ENCODE measurements at places on chromosomes 4 and X. TPM values are rescaled to one million over a fixed set of nuclear protein-coding genes. Genes with fewer than 3 reads are reported as not detected.

GPR34 gene
- 1.8 TPM for total RNA-seq

ADH1C gene
- 0.36 TPM for total RNA-seq

SASH3 gene
- total RNA-seq, result 3.3 TPM

FANCB gene
- 1.0 TPM for total RNA-seq

- no peak overlapping the region for H3K27ac ChIP-seq
- no peak overlapping the region for H3K4me3 ChIP-seq
- DNase-seq, result no peak
- H3K4me1 ChIP-seq, result no peaks in the 10 kb centered on the region
These were observed 203.6 kb downstream of the ARHGEF9 start for GRCh38 chrX:63581398-63581797.

DNA sequence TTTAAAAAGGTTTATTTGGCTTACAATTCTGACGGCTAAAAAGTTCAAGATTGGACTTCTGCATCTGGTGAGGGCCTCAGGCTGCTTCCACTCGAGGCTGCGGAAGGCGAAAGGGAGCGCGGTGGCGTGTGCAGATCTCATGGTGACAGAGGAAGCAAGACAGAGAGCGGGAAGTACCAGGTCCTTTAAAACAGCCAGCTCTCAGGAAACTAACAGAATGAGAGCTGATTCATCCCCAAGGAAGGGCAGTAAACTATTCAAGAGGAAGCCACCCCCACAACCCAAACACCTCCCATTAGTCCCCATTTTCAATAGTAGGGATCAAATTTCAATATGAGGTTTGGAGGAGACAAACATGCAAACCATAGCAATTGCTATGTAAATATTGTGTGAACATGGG is 2144.2 kb upstream of the AGA start:
- no peaks in the 10 kb centered on the region for H3K4me1 ChIP-seq
- DNase-seq, result no peak
- H3K27me3 ChIP-seq, result no peaks in the 10 kb centered on the region
- H3K4me3 ChIP-seq, result no peak overlapping the region
- no peaks in the 10 kb centered on the region for H3K36me3 ChIP-seq

DNA sequence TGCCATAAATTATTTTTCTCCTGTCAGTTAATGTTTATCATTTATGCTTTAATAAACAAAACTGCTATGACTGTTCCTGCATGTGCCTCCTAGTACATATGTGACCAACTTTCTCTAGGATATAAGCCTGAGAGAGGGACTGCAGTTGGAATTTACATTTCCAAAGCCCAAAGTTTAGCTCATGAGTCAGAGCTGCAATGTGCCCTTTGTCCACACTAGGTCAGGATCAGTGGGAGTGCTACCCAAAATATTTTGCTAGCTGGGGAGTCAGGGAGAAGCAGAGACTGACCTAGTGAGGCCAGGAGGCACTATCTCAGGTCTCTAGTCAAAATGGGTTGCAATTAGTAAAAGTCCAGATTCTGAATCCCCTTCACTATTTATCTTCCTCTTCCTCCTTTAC is 92.7 kb downstream of the AR start:
- no peaks in the 10 kb centered on the region for H3K27me3 ChIP-seq
- H3K27ac ChIP-seq, result no peak overlapping the region
- H3K4me1 ChIP-seq, result no peaks in the 10 kb centered on the region
- no peaks in the 10 kb centered on the region for H3K36me3 ChIP-seq

- no peak overlapping the region for H3K27ac ChIP-seq
- H3K4me3 ChIP-seq, result no peak overlapping the region
- no peak for DNase-seq
- no peaks in the 10 kb centered on the region for H3K36me3 ChIP-seq
- no peaks in the 10 kb centered on the region for H3K27me3 ChIP-seq
These were observed 40.1 kb upstream of the SPOCK3 start for GRCh38 chr4:167274351-167274750.

GRCh38 chr4:77358315-77358928 is 201.4 kb downstream of the CCNG2 start:
- H3K27ac ChIP-seq, result no peak overlapping the region
- no peaks in the 10 kb centered on the region for H3K27me3 ChIP-seq
- no peak overlapping the region for H3K4me3 ChIP-seq
- no peaks in the 10 kb centered on the region for H3K4me1 ChIP-seq

- H3K27ac ChIP-seq, result no peak overlapping the region
- no peaks in the 10 kb centered on the region for H3K27me3 ChIP-seq
- no peak for DNase-seq
- no peak overlapping the region for H3K4me3 ChIP-seq
These were observed 27.0 kb downstream of the GUCY1B1 start for GRCh38 chr4:155785828-155786227.
